ENCODE measurements at places on chromosomes 2 and 18.

DNA sequence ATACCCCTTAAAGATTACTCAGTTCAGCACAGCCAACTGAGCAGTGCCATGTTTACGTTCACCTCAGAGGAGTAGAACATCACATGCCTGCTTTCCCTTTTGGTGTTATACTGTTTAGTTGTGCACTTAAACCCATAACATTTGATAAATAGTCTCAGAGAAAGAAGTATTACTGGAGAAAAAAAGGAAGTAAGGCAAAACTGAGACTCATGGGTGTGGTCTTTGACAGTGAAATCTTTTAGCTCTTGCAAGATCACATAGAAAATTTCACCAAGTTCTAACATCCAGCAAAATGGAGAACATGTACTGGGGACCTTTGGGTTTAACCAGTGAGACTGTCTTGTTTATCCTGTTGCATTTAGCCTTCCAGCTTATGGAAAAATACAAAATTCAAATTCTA lies 5.6 kb downstream of the TANK start:
- no peak for DNase-seq

DNA sequence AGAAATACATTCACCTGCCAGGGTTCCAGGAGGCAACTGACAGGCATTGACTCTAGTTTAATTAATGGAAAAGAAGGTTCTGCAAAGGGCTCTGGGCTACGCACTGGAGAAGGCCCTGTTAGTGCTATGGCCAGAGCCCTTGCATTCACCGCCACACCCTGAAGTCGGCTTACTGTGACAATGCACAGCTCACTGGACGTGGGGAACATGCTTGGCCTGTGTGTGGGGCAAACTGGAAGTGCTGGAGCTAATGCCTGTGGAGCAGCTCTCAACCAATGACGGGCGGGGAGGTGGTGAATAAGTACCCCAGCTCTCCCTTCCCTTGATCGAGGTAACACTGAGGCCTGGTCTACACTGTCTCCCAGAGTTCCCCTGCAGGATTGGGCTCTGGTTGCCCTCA lies 209.8 kb downstream of the HAUS1 start:
- DNase-seq: no peak

DNA sequence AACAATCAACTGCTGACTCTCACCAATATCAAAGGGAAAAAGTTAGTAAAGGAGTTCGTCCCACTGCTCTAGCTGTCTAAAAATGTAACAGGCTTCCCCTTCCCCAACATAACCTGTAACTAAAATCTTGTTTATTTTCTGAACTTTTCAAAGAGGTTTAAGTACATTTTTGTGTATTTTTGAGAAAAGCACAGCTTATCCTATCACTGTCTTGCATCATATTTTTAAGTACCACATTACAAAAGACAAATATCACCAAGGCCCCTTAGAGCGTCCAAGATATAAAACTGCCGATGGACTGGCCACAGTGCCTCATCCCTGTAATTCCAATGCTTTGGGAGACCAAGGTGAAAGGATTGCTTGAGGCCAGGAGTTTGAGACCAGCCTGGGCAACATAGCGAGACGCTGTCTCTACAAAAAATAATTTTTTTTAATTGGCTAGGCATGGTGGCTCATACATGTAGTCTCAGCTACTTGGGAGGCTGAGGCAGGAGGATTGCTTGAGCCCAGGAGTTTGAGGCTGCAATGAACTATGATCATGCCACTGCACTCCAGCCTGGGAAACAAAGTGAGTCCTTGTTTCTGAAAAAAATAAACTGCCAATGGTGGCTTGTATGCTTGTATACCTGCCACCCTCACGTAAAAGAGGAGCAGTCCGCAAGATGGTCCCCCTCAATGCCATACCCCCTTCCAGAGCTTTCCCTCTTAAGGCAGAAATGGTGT lies 21.2 kb upstream of the LAPTM4A start:
- no peak for DNase-seq

DNA sequence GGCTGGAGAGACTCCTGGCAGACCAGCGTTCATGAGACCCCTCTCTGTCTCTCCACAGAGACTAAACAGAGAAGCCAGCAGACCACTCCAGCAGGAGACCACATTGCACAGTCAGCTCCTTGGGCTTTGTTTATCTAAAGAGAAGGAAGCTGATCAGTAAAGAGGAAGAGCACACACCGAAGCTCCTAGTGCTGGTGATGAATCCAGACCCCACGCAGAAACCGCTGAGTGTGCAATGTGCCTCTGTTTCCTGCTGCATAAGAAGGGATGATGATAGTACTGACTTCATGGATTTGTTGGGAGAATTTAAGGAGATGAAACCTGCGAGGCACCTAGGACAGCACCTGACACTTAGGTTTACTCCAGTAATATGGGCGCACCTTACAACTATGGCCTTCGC lies 544.1 kb upstream of the ID2 start:
- no peak for DNase-seq

DNA sequence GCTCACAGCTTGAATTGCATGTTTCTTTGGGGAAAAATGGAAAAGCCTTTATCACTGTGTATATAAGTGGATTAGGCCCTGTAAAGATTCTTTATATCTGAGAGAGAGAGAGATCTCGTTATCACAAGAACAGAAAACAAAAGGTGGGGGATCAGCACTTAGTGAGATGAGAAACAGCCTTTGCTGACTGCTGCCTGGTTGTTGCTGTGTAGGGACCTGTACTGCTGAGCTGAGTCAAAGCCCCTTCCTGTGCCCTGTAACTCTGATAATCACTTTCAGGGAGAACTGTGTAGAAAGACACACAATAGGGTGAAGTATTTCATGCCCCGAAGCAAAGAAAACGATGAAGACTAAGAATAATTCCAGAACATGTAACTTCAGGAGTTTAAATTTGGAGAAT lies 30.6 kb upstream of the FAM237A start:
- no peak for DNase-seq
